Smooth muscle cell of the coronary artery (primary cell): ENCODE measurements at places on chromosomes 12 and 14. TPM values are rescaled to one million over a fixed set of nuclear protein-coding genes. Genes with fewer than 3 reads are reported as not detected.

Gene PTPRB
- 3.9 and 19.1 TPM in 2 replicates for total RNA-seq

Gene KCNA1
- total RNA-seq = not detected in 2 replicates

Gene IGFBP6
- 364 and 722 TPM in 2 replicates for total RNA-seq

Gene LRRIQ1
- total RNA-seq = 0.08 TPM in 1 of 2 replicates, not detected in the other

Gene CDH24
- 4.0 and 4.9 TPM in 2 replicates for total RNA-seq
